ENCODE measurements at places on chromosomes 2 and 18.

GRCh38 chr2:59074071-59074470, 832.9 kb upstream of the FANCL start:
- DNase-seq = no peak

DNA sequence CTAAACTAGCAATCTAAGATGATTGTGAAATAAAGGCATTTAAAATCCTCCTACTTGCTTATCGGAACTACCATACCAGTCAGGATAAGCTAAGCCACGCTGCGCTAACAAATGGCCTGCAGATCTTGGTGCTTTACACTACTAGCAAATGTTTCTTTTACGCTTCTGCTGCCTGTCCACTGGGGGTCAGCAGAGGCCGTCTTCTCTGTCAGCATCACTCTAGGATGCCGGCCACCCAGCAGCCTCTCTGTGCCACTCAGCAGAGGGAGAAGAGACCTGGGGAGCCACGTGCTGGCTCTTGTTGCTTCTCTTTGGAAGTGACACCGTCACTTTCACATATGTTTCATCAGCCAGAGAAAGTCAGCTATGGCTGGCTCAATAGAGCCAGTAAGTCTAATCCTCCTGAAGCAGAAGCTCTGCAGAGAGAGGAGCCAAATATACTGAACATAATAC, 36.6 kb downstream of the COPS8 start:
- DNase-seq = peak; percentile 25

DNA sequence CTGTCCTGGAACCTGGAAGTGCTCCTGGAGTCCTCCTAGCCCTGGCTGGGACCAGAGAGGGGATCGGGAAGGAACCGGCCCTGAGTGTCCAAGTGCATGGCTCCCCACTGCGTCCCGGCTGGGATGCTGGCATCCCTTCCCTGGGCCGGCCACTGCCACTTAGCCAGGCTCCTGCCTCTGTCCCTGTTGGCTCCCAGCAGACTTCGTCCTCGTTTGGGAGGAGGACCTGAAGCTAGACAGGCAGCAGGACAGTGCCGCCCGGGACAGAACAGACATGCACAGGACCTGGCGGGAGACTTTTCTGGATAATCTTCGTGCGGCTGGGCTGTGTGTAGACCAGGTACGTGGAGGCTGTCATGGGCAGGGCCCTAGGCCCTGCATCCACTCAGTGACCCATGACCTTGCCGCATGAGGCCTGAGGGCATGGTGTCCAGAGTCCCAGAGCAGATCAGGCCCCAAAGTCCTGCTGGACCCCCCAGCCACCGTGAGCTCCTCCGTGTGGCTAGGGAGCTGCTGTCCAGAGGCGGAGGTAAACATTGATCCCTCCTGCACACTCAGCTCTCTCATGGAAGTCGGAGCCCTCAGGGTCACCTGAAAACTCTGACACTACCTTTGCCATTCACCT, 7.1 kb downstream of the ANO7 start:
- DNase-seq = no peak

DNA sequence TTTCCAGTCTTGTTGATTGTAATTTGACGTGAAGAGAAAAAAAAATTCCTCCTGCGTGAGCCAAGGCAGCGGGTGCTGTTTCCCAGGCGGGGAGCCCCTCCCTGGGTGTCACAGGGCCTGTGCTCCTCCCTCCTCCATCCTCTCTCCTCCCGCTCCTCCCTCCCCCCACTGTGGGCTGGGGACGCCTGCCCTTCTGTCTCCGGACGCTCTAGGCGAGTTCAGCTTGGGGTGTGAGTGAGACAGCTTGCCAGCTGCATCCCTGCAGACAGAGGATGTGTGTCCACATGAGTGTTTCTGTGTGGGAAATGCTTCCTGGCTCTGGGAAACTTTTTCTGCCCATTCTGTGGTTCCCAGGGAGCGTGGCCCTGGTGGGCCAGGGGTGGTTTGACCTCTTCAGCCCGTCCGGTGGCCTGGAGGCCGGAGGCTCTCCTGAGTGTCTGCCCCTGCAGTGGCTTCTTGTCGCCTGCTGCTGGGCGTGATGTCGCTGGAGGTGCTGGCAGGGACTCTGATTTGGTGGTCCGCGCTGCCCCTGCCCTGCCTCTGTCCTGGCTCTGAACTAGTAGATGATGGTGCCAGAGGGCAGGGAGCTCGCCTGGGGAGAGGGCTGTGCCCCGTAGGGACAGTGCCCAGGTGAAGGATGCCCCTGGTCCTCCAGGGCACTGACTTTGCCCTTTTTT, 96.4 kb downstream of the USP40 start:
- no peak for DNase-seq

- DNase-seq = peak; percentile 74
These were observed 2.9 kb downstream of the MXD1 start for GRCh38 chr2:69917852-69918251.

DNA sequence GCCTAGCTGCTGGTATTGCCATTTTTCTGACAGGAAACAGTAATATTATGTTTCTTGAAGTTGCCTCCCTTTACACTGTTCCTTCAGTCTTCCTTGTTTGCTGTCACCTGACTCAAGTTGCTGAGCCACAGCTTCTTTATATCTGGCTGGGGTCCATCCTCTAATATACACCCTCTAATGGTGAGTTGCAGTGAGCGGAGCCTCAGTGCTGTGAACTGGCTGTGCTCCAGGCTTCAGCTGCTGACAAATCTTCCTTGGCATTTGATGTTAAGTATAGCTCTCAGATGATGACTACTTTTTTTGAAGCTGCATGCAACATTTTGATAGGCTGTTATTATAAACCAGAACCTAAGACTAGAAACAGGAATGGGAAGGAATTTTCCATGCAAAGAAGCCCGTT, 366.7 kb downstream of the NUP35 start:
- no peak for DNase-seq

- no peak for DNase-seq
These were observed 1376.3 kb upstream of the CELF4 start for GRCh38 chr18:38941711-38942561.

DNA sequence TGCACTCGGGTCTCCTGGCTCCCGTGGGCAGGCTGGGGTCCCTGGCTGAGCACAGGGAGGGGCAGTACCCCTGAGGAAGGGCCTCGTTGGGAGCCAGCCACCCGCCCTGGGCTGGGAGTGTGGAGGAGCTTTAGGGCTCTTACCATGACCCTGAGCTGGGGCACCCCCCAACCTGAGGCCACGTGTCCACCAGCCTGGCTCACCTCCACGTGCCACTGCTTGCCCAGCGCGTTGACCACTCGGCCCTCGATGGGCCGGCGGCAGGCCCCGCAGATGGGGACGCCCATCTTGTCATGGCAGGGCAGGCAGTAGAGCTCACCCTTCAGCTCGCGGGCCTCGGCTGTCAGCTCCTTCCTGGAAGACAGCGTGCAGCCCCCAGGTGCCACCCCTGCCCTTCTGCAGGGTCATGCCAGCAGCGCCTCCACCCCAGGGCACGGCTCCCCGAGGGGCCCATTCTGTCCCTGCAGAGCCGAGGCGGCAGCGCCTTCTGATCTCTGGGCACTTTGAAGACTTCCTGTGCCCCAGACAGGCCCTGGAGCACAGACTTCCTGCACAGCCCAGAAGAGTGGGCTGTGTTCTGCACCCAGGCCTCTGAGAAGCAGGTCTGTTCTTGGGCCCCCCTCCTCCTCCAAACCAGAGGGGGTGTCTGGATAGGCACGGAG, 4.0 kb upstream of the GPR17 start:
- DNase-seq = no peak

- DNase-seq = no peak
These were observed 47.5 kb upstream of the RTN4 start for GRCh38 chr2:55097461-55098410.

- DNase-seq = no peak
These were observed 25.0 kb upstream of the RAPGEF4 start for GRCh38 chr2:172710584-172711047.

- no peak for DNase-seq
These were observed 11.8 kb downstream of the COL4A4 start for GRCh38 chr2:227152093-227152766.

DNA sequence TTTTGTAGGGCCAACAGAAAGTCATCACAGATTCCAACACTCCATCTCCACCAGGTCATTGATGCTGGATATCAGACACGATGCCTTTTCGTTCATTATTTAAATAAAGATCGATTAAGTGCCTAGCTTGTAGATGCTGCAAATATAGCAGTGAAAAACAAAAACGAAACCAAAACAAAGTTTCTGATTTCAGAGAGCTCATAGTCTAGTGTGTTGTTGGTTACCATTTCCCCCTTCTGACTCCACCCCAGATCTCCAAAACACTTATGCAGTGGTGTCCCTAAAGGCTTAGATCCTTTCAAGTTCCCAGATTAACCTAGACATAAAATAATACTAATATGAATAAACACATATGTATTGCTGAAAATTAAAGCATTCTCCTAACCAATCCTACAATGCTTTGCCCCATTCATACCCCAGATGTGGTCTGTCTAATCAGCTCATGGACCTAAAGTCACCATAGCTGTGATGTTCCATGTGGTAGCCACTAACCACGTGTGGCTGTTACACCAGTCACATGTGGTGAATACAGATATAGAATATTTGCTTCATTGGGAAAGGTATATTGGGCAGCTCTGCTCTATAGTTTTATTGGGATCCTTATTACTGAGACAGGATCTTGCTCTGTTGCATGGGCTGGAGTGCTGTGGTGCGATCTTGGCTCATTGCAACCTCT, 787.2 kb downstream of the TDRD15 start:
- DNase-seq = no peak

- DNase-seq = no peak
These were observed 84.1 kb downstream of the TMEM237 start for GRCh38 chr2:201559067-201559710.

GRCh38 chr18:31146809-31147208, 15.8 kb downstream of the DSC1 start:
- DNase-seq = no peak

DNA sequence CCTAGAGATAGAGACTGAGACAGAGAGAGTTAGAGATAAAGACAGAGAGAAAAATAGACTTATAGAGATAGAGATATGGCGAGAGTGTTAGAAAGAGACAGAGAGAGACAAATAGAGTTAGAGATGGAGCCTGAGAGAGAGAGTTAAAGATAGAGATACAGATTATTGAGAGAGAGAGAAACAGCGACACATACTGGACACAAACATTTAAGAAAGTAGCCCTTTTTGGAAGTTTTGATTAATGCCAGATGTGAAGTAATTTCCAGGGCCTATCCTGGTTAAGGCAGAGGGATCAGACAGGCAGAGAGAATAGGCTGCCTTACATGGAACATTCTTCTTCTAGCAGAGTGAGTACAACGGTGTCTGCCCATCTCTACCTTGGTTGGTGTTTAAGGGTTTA, 311.6 kb upstream of the CDH7 start:
- no peak for DNase-seq

DNA sequence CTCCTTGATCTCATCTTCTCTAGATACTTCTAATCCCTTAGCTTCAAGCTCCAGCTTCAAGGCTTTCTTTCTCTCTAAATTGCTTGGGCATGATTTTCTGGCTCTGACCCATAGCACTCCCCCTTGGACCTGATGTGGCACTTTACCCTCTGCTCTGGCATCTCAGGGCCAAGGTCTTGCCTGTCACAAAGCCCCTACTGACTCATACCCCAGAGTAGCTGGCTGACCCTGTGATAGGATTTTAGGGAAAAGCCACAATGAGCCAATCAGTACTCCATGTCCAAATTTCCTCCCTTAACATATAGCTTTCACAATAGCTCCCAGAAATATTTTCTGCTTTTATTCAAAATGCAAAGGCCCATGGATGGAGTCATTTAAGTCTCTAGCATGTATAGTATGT, 488.7 kb upstream of the SPRED2 start:
- no peak for DNase-seq

GRCh38 chr2:173963817-173964564, 1.2 kb downstream of the SP3 start:
- no peak for DNase-seq

GRCh38 chr2:194104687-194105086, 1552.3 kb upstream of the SLC39A10 start:
- no peak for DNase-seq

GRCh38 chr2:64675860-64676259, 22.1 kb upstream of the SERTAD2 start:
- peak; percentile 77 for DNase-seq

GRCh38 chr2:150403457-150403856, 84.0 kb downstream of the RND3 start:
- no peak for DNase-seq

DNA sequence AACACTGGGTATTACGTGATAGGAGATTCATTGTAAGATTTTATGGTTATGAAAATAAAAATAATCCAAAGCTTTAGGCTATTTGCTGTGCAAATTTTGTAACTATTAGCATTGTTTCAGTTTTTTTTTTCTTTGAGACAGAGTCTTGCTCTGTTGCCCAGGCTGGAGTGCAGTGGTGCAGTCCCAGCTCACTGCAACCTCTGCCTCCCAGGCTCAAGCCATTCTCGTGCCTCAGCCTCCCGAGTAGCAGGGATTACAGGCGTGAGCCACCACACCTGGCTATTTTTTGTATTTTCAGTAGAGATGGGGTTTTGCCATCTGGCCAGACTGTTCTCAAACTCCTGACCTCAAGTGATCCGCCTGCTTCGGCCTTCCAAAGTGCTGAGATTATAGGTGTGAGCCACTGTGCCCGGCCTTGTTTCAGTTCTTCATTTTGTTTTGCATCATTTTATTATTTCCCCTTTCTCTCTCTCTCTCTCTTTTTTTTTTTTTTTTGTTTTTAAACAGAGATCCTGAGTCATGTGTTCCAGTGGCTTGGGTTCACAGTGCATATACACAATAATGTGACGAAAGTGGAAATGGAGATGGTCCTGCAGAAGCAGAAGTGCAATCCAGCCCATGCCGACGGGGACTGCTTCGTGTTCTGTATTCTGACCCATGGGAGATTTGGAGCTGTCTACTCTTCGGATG, 25.8 kb downstream of the CASP10 start:
- no peak for DNase-seq

GRCh38 chr18:21163647-21164547, 52.3 kb upstream of the ROCK1 start:
- DNase-seq = peak; percentile 13

GRCh38 chr2:62526531-62527381, 20.8 kb upstream of the TMEM17 start:
- no peak for DNase-seq

DNA sequence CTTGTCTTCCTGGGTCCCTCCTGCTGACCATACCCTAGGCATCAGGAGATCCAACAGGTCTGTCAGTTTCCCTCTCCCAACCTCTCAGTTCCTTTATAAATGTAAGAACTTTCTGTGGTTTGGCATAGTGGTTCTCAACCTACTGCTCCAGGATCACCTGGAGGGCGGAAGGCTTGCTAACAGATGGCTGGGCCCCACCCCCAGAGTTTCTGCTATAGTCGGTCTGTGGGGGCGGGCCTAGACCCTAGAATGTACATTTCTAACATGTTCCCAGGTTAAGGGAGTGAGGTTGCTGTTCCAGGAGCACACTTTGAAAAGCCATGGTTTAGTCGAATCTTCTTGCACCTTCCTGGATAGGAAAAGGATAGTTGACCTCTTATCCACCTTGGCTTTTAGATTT, 37.0 kb downstream of the HK2 start:
- DNase-seq = no peak

All from Panc1 (cell line).